Activated CD8-positive, alpha-beta T cell treated with anti-CD3 and anti-CD28 coated beads, Interleukin-2, amount 10 ng/mL, durations not matched to agents 7 days and 5 days (primary cell): ENCODE measurements at places on chromosomes 2 and 18.

GRCh38 chr18:9516437-9517064 is 41.2 kb downstream of the RALBP1 start:
- peak; percentile 27 for DNase-seq

GRCh38 chr2:74107071-74107470 is 40.6 kb downstream of the BOLA3 start:
- no peak for DNase-seq

- no peak for DNase-seq
These were observed 50.0 kb downstream of the TRABD2A start for GRCh38 chr2:84830758-84831500.

GRCh38 chr2:158745067-158745865 is 49.9 kb upstream of the DAPL1 start:
- DNase-seq: peak; percentile 49

GRCh38 chr2:148292431-148292830 is 271.5 kb downstream of the MBD5 start:
- no peak for DNase-seq

DNA sequence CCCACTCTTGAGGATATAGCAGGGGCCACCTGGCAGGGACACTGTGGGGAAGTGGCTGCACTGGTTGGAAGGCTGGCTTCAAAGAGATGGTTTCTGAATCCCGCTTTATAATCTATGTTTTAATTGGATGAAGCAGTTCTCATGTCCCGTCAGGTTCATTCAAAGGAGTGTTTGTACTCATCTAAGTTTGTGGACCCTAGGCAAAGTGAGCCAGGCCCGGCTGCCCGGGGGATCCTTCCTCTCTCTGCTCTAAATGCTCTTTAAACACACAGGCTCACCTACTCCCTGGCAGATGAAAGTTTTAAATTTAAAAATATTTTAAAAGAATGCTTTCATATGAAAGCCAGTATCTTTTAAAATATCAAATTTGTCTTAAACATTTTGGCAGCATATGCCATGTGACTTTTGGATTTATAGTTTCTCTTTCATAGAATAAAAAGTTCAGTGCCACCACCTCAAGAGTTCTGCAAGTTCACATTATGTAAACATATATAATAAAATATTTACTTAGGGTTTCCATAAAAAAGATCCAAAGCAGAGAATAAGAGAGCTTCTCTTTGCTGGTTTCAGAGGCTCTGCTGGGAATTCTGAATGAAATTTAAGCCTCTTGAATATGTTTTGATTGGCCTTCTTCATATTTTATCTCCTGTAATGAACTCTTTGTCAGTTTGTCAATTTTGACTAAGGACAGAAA is 143.5 kb upstream of the ALPP start:
- no peak for DNase-seq

DNA sequence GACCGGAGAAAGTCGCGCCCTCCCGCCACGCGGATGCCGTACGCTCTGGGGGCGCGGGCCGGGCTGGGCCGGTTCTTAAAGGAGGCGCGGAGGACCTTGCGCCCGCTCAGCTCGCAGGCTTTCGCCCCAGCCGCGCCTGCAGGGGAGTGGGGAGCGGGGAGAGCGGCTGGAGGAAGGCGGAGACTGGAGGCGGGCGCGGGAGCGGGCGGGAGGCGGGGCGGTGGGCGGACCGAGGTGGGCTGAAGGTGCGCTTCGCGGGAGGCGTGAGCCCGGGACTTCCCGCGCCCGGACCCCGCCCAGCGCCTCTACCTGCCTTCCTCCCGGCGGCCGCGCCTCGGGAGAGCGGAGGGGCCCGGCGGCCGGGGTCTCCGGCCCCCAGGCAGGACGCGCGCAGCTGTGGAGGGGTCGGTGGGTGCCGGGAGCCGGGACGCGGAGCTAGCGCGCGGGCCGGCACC is at the start of gene ADRA2B:
TSS of gene ADRA2B (minus strand) at position 148 of the 455 bp plus-strand sequence. CDS start 422 bp downstream, outside the sequence.
- DNase-seq: peak; percentile 79

GRCh38 chr2:183998797-183999190 is 599.5 kb upstream of the ZNF804A start:
- DNase-seq: no peak

GRCh38 chr2:39851651-39852110 is 72.6 kb upstream of the THUMPD2 start:
- no peak for DNase-seq

DNA sequence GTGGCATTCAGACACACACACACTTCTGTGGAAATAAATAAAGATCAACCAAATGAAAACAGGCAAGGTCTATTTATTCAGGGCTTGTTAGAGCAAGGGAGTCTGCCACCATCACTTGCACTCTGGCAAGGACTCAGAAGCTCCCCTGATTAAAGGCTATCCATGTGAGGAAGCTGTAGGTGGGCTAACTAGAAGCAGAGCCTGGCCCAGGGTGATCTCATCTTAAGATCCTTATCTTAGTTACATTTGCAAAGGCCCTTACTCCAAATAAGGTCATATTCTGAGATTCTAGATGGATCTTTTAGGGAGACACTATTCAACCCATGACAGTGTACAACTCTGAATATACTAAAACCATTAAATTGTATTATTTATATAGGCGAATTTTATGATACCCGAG is 190.0 kb upstream of the SRD5A2 start:
- DNase-seq: no peak

DNA sequence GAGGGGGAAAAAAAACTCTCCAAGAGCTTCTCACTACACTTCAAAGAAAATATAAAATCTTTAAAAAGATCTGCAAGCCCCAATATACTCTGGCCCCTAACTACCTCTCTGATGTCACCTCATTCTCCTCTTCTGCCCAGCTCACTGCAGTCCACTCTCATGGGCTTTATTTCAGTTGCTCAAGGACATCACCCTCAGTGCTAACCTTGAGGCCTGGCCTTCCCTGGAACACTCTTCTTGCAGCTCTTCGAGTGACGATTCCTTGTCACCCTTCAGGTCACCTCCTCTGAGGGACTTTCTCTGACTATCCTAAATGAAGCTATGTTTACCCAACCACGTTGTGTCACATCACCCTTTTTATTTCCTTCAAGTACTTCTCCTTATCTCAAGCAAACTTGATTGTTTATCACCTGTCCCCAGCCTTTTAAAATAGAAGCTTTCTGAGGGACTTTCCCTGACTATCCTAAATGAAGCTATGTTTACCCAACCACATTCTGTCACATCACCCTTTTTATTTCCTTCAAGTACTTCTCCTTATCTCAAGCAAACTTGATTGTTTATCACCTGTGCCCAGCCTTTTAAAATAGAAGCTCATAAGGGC is 10.4 kb downstream of the RTTN start:
- no peak for DNase-seq
